ENCODE measurements at places on chromosomes 16 and 17.

DNA sequence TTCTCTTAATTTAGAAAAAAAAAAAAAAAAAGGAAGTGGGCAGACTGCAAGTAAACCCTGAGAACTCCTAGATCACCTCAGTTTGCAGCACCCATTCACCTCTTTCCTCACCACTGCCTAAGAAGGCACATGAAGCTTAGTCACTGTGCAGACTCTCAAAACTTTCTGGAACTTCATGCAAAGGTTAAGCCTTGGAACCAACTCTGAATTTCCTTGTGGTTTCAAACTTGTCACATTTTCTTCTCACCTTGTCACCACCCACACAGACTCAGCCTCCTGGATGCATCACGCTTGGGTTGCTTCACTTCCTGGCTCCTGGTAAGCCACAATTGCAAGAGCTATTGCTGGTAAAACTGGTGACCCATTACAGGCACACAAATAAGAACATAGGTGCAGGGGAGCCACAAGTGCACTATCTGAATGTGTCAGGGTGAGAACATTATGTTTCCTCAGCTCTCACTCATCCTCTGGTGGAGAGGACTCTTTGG lies 15.0 kb upstream of the CPD start:
- peak; percentile 85 for DNase-seq

- DNase-seq, result no peak
Observed at GRCh38 chr17:79990051-79990592, 45.5 kb downstream of the TBC1D16 start.

GRCh38 chr17:69466451-69466850 lies 52.0 kb downstream of the MAP2K6 start:
- no peak for DNase-seq

DNA sequence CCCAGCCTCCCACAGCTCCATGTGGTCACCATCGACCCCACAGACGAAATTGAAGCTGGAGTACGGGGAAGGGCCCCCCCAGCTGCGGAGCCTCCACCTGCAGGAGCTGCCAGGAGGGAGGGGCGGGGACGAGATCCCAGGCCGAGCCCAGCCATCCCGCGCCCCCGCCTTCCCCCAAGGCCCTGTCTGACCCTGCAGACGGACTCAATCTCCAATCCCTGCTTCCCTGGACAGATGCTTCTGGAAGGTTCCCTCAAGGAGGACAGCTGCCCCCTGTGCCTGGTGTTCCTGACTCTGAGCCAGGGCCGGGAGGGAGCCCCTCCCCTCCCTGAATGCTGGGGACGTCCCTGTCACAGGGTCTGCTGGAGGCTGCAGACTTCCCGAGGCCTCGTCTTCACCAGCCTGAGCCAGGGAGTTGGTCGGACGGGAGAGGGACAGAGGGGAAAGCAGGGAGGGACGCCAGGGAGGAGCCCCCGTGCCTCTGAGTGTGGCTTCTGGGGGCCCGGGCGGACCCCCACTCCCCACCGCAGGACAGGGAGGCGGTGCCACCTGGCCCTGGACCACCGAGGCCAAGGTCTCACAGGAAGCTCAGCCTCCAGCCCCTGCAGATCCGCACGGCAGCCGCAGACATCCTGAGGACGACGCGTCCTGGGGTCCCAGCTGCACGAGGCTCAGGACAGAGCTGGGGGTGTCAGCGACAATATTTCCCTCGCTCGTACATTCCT lies 21.3 kb upstream of the C1QTNF8 start:
- DNase-seq, result no peak

GRCh38 chr17:20997711-20998570 lies 44.9 kb downstream of the USP22 start:
- no peak for DNase-seq

- DNase-seq, result no peak
Observed at GRCh38 chr16:12409700-12410099, 394.0 kb downstream of the CPPED1 start.

DNA sequence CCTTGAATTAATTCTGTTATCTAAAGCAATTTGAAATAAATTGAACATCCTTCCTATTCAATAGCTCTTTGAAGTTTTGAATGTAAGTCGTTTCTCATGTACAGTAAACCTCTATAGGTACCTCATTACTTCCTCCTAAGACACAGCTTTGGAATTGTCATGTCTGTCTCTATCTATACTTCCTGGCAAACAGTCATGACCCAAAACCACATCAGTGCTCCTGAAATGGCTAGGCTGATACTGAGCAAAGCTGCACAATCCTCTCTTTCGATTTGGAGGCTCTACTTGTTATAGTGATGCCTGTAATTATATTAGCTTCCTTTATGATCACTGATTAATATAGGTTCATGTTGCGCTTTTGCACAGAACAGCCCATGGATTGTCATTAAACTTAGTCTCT lies 110.1 kb downstream of the ADAMTS18 start:
- DNase-seq, result no peak

DNA sequence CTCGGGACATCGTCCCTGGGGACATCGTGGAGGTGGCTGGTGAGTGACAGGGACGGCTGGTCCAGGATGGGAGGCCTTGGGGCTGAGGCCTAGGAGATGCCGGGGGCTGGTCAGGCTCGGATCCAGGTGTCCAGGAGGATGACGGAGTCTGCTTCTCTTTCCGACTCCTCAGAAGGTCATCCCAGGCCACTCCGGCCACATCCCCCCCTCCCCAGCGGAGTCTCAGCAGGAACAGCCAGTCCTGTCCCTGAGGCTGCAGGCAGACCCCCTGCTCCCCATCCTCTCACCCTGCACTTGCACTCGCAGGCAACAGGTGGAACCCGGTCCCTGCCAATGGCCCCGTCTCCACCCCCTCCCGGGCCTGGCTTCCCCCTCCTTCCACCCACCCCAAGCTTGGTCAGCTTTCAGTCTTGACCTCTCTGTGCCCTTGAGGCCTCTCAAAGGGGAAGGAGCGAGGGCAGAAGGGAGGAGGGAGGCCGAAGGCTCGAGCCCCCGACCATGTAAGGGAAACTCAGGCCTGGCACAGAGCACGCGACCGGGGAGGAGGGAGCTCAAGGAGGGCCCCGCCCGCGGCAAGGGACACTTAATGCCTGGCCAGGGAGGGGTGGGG lies 4.4 kb downstream of the ATP2A1 start:
- no peak for DNase-seq

DNA sequence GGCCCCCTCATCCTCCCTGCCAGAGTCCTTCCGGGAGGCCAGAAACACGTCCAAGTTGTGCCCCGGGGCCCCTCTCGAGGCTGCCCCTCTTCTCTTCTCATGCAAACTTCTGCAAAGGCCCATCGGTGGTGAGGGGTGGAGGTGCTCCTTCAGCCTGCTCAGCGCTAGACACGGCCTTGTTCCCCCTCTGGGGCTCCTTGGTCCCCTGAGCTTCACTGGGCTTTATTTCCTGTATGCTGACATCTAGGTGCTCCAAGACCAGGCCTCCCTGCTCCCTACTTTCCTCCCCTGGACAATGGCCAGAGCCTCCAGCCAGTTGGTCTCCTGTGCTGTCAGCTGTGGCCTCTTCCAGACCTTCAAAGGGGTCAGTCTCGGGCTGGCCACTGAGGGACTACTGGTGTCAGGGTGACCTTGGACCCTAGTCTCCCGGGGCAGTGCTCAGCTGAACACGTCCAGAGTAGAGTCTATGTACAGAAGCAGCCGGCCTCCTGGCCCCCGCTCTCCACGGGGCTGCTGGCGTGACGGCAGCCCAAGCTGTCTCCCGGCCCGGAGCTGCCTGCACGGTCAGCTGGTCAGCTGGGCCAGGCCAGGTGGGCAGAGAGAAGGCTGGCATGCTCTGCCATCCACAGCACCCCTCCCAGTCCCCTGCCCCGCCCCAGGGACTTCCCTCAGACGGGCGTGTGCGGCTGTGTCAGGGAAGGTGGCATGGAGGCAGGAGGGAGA lies 1.7 kb upstream of the PRR35 start:
- DNase-seq, result no peak

GRCh38 chr16:15051387-15051951 lies 4.4 kb downstream of the NTAN1 start:
- no peak for DNase-seq

DNA sequence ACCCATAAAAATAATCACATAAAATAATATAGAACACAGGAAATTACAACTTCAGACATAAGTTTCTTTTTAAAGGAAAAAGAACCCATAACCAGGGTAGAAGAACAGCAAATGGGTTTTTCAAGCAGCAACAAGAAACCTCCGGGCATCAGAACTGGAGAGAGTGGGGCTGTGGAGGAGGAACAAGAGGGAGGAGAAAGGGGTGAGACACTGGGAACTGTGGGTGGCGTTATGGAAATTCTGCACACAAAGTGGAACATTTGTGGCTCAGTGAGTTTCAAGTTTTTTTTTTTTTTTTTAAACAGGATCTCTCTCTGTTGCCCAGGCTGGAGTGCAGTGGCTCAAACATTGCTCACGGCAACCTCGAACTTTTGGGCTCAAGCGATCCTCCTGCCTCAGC lies 22.6 kb downstream of the EMP2 start:
- DNase-seq, result no peak

- DNase-seq, result no peak
Observed at GRCh38 chr17:78797691-78798585, 15.9 kb upstream of the CYTH1 start.

DNA sequence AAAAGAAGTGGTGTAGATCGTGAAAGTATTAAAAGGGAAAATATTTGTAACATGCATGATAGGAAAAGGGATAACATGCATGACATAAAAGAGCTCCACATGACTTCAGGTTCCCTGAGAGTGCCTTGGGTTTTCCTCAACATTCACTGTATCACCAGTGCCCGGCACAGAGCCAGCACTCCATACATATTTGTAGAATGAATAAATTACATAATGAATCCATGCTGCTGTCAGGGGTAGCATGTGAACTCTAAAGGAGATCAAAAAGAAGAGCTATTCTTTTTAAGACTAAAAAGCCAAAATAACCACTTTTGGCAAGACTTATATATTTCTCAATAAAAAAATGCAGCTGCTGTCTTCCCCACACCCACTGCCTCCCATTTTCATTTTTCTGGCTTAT lies 2.7 kb upstream of the ZNF594 start:
- no peak for DNase-seq

DNA sequence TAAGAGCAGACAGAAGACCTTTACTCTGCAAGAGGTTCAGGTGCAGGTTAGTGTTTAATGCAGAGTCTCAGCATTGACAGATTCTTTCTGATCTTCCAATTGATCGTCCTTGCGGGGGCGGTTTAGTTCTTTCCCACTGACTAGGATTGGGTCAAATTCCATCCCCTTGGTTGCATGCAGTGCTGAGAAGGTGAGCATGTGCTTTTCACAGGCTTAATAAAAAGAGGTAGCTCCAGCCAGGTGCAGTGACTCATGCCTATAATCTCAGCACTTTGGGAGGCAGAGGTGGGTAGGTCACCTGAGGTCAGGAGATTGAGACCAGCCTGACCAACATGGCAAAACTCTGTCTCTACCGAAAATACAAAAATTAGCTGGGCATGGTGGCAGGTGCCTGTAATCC lies 7.5 kb upstream of the ITGAD start:
- no peak for DNase-seq

GRCh38 chr17:17819561-17819995 lies 17.2 kb downstream of the SREBF1 start:
- peak; percentile 86 for DNase-seq

GRCh38 chr16:49821614-49822282 lies 34.2 kb downstream of the ZNF423 start:
- DNase-seq, result no peak

DNA sequence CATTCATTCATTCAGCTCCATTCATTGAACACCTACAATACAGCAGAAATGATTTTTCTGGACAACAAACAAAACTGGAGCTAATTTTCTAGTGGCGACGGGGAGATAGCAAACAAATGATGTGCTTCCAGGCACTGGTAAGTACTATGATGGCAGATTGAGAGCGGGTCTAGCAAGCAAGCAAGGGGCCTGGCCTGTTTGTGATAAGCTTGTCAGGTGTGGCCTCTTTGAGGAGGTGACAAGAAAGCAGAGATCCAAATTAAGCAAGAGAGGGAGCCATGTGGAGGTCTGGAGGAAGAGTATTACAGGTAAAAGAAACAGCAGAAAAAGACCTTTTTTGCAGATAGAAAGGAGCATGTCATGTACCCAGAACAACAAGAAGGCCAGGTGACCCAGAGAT lies 216.1 kb upstream of the CPHXL start:
- no peak for DNase-seq

DNA sequence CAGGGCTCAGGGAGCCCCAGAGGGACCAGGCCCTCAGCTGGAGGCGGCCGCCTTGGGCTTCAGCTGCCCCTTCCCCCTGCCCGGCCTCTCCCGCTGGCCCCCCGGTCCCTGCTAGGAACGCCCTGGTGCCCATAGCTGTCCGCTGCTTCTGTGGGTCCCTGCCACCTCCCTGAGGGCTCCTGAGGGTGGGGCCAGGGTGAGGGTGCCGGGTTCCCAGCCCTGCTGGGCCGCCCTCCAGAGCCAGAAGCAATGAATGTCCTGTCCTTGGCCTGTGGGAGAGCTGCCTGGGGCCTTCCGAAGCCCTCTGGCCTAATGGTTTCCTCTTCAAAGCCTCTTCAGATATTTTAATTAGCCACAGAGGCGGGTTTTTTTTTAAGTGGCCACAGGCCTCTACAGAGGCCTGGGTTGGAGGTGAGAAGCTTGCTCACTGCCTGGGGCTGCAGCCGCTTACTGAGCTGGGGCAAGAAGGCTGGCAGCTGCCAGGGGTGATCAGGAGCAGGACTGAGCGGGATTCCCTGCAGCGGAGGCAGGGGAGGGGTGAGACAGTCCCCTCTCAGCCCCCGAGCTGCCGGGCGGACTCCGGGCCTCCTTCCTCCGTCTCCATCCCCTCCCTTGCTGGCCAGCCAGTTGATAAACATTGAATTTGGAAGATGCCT lies 9.9 kb downstream of the CENPX start:
- DNase-seq, result no peak

- peak; percentile 73 for DNase-seq
Observed at GRCh38 chr17:5282642-5283217, 646 bp downstream of the RABEP1 start.

DNA sequence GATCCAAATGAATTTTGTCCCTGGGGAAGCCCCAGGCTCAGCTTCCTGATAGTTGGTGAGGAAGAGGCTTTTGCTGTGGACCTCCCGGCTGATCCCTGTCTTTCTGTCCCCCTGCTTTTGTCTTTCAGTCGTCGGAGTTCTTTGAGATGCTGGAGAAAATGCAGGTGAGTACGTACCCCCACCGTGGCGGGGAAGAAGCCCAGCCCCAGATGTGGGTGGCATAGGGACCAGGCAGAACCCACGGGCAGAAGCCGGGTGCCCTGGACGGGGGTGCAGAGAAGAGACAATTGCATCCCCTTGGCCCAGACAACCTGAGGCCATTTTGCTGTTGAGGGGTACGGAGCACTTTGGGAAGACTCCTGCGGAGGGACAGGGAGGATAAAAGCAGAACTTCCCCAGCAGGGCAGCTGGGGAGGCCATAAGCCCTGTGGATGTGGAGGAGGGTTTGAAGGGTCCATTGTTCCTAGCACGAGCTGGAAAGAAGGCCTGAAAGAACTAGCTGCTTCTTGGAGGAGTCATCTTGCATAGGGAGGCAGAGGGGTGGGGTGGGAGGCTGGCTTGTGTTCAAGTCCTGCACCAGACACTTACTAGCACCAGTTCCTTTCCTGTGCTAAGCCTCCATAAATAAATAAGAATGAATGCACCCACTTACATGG lies 105.6 kb downstream of the OR1D5 start:
- DNase-seq, result peak; percentile 41

DNA sequence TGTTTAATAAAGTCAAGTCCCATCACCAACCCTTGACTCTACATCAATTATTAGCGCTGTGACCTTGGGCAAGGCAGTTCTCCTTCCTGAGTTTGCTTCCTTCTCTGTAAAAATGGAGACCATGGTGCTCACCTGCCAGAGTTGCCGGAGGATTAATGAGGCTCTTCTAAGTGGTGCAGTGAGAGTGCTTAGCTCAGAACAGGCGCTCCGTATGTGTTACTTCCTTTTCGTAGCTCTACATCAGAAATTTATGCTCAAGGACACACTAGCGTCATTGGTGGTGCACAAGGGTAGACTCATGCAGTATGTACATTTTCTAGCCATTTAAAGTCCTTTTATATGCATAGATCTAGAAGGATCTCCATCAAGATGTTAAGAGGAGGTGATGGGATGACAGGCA lies 17.4 kb upstream of the CMIP start:
- DNase-seq, result no peak
